ENCODE measurements at places on chromosomes 7 and 10.

- DNase-seq, result no peak
Measured at GRCh38 chr7:51253157-51253556, 63.5 kb downstream of the COBL start.

- no peak for DNase-seq
Measured at GRCh38 chr10:1733720-1734119, 3.6 kb downstream of the ADARB2 start.

DNA sequence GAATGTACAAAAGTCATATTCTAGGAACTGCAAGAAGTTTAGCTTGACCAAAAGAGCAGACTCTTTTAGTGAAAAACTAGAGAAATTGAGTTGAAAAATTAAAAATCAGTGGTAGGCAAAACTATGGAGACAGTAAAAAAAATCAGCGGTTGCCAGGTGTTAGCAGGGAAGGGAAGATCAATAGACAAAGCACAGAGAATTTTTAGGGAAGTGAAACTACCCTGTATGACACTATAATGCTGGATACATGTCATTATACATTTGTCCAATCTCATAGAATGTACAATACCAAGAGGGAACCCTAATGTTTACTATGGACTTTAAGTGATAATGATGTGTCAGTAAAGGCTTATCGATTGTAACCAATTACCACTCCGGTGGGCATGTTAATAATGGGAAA lies 761.9 kb downstream of the MAGI2 start:
- no peak for DNase-seq

DNA sequence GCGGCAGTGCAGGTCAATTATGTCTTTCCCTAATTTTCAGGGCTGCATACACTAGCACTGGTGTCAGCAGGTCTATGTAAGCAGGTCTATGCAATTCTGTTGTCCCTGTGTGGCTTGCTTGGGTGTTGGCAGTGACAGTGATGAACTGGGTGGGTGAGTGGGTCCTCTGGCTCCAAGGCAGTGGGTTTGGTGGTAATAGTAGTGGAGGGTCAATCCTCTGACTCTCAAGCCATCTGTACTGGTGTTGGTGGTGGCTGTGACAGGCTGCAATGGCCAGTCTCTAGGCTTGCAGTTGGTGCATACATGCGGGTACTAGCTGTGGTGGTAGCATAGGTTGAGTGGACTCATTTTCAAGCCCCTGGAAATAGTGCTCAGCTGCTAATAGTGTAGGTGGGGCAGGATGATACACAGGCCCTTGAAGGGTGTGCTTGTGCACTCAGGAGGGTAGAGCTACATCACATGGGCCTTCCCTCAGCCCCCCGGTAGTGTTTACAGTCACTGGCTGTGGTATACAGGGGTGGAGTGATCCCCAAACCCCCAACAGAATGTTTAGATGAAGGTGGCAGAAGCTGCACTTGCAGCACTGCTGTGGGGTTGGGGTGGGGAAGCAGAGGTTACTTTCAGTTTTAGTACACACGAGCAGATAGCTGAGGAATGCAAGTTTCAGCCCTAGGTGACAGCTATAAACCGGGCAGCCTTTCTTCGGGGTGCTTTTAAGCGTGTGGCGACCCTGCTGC lies 331.3 kb downstream of the PCDH15 start:
- DNase-seq, result no peak

- DNase-seq, result no peak
Measured at GRCh38 chr7:44324204-44324480, 1.3 kb downstream of the CAMK2B start.

DNA sequence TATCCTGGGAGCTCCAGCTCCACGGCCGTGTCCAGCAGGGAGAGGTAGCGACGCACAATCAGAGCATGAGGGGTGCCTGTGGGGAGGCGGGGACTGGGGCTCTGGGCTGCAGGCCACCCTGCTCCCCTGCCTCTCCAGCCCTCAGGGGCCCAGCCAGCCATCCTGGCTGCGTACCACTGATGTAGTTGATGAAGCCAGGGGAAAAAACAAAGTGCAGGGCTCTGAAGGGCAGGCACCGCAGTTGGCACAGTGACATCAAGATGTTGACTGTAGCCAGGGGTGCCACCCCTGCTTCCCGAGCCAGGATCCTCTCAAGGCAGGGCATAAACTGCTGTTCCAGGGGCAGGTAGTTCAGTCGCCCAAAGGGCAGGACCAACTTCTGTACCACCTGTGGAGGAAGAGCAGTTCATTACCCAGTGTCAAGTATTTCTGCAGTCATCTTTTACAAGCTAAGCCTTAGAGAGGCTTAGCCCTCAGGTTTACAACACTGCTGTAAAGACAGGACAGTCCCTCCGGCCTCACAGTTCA lies 2.8 kb downstream of the FASTK start:
- no peak for DNase-seq

DNA sequence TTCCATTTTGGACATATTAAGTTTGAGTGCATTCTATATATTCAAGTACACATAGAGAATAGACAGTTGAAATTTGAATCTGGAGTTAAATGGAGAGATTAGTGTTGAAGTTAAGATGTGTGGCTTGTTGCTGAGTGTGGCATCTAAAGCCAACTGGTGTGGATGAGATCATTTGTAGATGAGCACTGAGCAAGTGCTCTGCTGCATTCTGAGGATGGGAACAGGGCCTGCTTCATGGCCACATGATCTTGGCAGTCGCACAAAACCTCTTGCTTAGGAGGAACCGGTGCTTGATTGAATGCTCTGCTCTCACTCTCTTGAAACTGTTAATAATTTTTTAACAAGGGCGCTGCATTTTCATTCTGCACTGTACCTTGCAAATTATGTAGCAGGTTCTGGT lies 62.0 kb downstream of the EPDR1 start:
- DNase-seq, result no peak

GRCh38 chr10:8071666-8072065 lies 17.2 kb downstream of the GATA3 start:
- no peak for DNase-seq

DNA sequence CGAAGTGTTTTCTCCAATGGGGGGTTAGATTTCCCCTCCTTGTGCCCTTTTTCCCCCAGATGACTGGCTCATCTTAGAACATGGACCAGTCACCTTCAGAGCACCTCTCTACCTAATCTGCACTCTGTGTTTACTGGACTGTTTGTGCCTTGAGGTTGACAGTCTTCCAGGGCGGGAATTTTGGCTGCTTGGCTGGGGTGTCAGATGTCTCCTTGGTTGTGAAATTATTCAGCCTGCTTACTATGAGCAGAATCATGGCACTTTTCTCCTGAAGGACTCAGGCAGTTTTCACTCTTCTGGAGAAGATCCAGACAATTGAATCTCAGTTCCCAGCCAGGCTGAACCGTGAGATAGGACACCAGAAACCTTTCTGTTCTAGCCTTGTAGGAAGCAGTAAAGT lies 60.3 kb upstream of the NFKB2 start:
- DNase-seq, result no peak

DNA sequence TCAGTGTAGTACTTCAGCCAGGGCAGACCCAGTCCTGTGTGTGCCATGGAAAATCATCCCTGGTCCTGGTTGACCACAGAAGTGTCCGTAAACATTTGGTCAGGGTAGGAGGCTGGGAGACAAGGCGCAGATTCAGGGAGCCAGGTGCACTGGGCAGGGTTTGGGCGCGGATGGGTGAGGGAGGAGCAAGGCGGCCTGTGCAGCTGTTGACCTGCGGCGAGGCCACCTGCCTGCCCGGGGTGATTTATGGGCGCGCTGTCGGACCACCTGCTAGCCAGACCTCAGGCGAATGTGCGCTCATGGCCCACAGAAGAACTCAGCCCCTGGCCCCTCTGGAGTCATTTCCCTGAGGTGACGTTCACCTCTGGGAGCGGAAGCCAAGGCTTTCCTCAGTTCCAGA lies 6.6 kb downstream of the SFRP5 start:
- DNase-seq, result no peak

GRCh38 chr7:19101472-19101871 lies 16.0 kb downstream of the TWIST1 start:
- DNase-seq, result no peak

- DNase-seq, result no peak
Measured at GRCh38 chr7:138979226-138979979, 1.8 kb downstream of the KIAA1549 start.

DNA sequence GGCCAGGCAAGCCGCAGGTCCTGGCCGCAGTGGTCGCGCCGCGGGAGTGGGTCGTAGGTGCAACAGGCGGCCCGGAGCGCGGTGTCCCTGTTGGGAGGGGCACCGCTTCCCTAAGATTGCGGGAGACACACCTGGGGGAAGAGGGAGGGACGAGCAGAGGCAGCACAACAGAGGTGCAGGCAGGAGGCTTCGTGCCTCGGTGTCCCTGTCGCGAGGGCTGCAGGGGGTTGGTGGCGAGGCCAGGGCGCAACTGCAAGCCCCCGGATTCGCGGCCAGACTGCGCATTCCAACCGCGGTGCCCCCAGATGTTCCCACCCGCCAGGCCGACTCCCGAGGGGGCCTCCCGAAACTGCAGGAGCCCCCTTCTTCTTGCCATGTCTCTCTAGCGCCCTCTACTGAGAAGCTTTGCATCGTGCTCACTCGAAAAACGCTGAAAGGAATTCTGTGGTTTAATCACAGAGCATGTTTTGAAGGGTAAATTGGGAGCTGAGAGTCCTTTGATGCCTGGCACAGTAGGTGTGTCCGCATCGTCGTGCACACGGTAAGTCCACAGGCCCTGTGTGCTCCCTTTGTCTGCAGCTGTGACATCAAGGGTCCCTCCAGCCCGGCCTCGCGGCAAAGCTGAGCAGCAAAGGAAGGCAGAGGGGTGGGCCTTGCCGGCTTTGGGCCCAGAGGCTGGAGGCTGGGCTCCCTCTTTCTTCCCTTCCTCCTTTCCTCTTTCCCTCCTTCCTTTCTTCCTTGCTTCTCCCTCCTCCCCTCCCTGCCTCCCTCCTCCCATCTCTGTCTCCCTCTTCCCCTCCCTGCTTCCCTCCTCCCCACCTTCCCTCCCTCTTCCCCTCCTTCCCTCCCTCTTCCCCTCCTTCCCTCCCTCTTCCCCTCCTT lies 6.2 kb upstream of the MBL2 start:
- no peak for DNase-seq

- no peak for DNase-seq
Measured at GRCh38 chr10:101644002-101644401, 51.0 kb downstream of the FBXW4 start.

- DNase-seq, result peak; percentile 80
Measured at GRCh38 chr7:27150568-27151340, 1.6 kb downstream of the HOXA3 start.

DNA sequence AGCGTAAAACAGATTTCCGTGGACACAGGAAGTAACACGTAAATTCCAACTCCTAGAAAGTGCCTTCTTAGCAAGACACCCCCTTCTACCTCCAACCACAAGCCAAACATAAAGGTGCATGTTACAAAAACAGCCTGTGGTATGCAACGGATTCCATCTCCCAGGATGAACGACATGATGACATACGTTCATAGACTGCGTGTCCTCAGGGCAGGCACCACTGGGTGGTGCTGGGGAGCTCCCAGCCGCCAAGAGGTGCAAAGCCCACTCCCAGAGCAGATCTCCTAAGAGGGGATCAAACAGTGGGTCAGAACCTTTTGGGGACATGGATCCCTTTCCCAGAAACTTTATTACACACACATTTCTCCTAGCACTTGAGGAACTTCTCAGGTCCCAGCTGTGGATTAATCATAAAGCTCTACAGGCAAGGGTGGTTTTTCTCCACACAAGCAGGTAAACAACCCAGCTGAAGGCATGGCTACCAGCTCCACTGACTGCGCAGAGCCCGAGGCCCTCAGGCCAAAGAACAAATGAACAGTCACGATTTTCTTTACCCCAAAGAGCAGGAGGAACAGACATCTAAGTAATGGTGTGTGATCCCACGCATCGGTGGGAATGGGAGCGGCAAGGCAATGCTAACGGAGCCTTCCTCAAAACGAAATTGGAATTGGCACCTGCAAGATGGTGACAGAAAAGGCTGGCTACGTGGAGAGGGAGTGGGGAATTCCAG lies 13.8 kb downstream of the PSAP start:
- DNase-seq, result peak; percentile 63

- no peak for DNase-seq
Measured at GRCh38 chr7:42380401-42380800, 143.4 kb upstream of the GLI3 start.

DNA sequence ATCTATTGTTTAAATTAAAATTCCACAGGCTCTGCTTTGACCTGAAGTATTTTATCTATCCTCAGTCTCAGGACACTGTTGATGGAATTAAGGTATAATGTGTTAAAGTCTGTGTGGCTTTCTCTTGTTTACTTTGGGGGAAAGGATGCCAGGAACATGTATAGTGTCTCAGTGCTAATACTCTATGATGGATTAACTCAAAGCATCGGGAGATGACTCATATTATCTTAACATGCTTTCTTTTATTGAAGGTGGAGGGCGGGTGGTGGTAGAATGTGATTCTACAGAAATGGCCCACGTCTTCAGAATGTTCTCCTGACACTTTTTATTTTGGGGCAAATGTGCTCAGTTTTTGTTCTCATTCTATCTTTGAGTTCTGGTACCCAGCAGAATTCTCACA lies 189.0 kb downstream of the ANKRD30A start:
- no peak for DNase-seq

DNA sequence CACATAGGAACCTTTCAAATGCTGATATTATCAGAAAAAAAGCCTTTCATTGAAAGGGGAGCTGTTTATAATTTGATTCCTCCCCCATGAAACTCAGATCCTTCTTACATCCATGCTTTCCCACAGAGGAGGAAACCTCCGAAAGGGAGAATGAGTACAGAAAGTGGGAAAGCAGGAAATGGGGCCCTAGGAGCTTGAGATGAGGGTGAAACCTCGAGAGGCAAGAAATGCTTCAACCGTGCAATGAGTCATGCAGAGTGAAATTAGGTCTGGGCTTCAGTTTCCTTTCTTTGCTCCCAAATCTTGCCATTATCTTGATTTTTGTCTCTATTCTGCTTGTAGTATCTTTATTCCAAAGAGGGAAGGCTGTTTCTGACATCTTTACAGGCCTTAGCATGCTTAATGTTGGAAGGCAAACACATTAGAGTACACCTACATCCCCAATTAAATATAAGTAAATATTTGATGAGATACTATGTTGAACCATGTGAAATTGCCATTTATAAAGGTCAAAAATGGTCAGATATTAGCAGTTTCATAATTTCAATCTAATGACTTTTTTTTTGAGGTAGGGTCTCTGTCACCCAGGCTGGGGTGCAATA lies 79.1 kb downstream of the NAMPT start:
- no peak for DNase-seq

DNA sequence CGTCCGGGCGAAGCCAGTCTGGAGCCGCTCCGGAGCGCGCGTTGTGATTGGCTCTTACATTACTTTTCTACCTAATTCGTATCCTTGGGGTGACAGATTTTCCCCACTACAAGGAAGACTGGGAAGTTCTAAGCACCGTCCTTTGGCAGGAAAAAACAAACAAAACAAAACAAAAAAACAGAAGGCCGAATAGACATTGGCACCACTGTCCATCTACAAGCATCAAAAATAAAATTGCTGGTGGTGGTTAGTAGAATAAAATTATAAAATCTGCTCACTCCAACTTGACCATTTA lies 651 bp upstream of the SKAP2 start:
- peak; percentile 71 for DNase-seq

Measured in K562 (cell line).